ENCODE measurements at places on chromosomes 2 and 18.

DNA sequence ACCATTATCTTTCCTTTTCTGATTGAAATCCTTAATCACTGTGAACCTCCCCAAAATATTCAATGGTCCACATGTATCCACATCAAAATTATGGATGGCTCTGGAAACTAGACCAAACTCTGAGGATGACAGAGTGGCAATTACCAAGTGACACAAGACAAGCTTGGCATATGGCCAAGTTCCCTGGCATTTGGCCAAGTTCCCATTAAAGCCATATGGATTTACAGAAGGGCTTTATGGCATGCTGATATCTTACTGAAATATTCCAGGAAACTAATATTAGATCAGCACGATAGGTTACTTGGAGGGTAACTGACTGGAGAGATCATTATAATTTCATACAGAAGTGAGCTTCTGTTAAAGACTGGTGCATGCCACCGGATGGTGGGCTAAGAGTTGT, 21.9 kb upstream of the CERS6 start:
- DNase-seq: no peak

GRCh38 chr2:97931858-97932225, 63.9 kb downstream of the TMEM131 start:
- DNase-seq: no peak

DNA sequence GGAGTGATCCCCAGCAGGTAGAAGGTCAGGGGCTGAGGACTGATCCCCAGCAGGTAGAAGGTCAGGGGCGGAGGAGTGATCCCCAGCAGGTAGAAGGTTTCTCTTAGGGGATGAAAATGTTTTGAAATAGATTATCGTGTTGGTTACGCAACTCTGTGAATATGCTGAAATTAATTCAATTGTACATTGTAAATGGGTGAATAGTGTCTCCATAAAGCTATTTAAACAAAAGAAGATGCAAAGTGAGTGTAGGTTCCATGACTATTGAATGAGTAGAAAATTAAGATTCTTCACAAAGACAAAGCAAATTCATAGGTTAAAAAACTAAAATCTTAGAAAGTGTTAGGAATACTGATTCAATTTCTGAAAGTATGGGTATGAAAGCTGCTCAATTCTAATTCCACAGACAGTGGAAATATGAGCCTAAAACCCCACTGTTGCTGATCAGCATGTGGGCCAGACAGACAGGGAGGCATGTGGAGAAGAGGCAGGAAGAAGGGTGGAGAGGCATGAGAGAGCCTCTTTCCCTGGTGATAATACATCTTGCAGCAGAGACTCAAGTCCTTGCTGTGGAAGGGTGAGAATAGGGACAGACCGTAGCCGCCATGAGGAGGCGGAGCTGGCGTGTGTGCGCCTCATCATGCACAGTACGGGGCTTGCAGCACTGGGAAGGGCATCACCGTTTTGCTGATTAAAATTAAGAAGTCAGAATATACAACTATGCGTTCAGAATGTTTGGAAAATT, 85.9 kb upstream of the NFATC1 start:
- no peak for DNase-seq

- DNase-seq: no peak
These were observed 3.0 kb upstream of the DLX1 start for GRCh38 chr2:172082105-172082943.

- no peak for DNase-seq
These were observed 119.7 kb upstream of the CRIM1 start for GRCh38 chr2:36235882-36236281.

GRCh38 chr2:197080578-197081216, 154.2 kb upstream of the PGAP1 start:
- no peak for DNase-seq

GRCh38 chr2:236305964-236306605, 41.9 kb upstream of the ASB18 start:
- DNase-seq: no peak

GRCh38 chr2:134461511-134461910, 207.6 kb downstream of the MGAT5 start:
- no peak for DNase-seq

- no peak for DNase-seq
These were observed 1269.9 kb upstream of the GYPC start for GRCh38 chr2:125386074-125386473.

DNA sequence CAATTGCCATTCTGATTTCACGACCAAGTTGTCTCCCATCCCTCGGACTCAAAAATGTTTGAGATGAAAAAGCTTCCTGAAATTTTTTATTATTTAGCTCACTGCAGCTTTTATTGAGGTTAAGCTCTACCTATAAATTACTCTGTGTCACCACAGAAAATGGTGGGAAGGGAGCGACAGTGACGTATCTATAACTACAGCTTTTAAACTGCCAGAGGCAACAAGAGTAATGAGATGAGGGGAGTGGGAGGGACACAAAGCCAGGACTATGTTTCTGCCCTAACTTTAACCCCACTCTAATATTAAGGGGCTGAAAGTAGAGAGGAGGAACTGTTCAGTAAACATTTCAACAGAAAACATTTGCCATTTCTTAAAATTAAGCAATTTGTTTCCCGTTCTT, 37.4 kb downstream of the SMAD2 start:
- no peak for DNase-seq

GRCh38 chr2:173657996-173658717, 303.5 kb downstream of the CDCA7 start:
- no peak for DNase-seq

GRCh38 chr18:12774982-12775381, 72.1 kb downstream of the PSMG2 start:
- DNase-seq: no peak

DNA sequence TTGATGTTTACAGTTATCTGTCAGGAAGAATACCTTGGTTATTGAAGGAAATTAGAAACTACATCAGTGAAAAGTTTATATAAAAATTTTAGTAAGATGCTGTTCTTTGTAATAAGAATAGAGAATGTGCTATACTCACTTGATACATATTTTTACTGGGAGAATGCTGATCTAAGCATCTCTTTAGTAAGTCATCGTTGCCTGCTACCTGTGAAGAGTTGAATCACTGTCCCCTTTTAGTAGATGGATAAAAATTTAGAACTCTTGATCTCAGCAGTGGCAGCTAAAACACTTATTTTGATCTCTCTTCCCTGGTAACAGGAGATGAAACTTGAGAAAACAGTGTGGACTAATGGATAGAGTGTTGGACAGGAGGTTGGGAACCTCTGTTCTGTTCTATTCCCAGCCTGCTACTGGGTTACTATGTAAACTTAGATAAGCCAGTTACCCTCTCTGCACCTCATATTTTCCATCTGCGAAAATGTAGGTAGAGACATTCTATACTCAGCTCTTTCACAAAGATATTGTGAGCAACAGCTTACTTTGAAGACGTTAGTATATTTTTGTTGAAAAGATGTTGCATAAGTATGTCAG, 100.3 kb downstream of the FEZ2 start:
- no peak for DNase-seq

DNA sequence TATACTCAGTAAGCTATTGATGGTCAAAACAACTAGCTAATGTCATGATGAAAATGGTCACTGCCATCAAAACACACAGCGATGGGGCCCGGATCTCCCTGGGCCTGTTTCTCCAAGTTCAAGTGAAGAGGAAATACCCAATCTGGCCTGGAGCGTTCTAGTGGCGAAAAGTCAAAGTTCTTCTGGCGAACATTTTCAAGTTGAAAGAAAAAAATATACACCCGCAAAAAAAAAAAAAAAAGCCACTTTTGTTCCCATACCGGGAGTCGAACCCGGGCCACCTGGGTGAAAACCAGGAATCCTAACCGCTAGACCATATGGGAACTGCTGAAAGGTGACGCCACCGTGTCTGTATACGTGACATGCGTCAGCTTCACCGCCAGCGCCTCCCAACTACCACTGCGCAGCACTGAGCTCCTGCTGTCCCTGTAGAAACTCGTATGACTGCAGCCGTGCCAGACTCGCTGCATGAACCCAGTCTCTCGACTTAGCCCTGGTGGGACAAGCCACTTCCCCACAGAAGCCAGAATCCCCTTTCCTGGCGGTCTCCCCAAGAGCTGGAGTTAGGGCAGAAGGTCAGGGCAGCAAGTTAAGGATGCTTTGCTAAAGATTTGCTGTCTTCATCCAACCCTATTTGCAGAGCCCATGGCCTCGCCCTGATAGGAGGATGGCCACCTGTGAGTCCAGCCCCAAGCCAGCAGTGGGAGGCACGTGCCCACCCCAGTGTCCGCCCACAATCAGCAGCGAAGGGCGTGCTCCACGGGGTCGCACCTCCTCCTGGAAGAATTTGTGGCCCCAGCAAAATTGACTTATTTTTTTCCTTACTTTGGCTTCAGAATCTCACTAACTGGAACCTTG, 5.6 kb upstream of the IMP4 start:
- no peak for DNase-seq

DNA sequence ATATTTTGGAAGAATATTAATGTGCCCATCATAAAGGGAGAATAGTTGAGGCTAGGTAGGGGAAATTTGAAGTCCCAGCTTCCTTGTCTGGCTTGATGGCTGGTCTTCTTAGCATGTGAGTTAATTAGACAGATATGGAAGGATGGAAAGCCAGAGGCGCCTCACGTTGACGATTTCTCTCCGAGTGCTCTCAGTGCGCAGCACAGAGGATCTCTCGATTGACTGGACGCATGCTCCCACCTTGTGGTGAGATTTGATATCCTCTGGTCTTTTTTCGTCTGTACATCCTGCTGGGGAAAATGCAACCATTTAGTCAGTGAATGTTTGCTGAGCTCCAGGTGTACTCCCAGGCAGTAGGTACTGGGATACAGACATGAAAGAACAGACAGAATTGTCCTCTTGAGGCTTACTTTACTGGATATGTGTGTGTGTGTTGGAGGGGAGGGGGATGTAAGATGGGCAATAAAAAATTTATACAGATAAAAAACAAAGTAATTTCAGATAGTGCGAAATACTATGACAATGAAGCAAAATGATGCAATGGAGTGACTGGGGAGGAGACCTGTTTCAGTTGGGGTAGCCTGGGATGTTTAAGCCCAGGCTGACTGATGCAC, 66.9 kb upstream of the ZNG1B start:
- no peak for DNase-seq

- DNase-seq: no peak
These were observed 16.9 kb downstream of the GPR55 start for GRCh38 chr2:230908092-230908594.

DNA sequence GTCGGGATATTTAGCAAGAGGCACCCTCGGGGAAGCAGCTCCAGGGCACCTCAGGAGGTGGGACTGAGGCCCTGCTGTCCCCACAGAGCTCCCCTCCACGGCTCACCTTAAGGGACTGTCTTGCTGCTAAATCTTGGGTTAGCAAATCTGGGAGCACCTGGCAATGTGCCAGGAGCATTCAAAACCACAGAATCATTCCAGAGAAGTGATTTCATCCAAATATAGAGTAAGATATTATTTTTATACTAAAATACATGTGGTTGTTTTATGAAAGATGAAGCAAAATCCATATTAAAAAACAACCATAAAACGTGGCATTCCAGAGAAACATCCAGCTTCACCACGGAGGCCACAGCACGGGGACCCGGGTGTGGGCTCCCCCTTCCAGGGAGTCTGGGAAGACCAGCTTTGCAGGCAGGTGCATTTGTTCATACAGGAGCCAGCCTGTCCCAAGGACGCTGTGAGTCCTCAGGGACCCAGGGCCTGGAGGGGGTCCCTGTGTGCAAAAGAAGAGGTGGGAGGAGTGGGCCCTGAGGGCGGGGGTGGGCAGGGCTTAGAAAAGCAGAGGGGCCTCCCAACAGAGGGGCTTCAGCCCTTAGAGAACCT, 16.3 kb downstream of the HS1BP3 start:
- DNase-seq: no peak

DNA sequence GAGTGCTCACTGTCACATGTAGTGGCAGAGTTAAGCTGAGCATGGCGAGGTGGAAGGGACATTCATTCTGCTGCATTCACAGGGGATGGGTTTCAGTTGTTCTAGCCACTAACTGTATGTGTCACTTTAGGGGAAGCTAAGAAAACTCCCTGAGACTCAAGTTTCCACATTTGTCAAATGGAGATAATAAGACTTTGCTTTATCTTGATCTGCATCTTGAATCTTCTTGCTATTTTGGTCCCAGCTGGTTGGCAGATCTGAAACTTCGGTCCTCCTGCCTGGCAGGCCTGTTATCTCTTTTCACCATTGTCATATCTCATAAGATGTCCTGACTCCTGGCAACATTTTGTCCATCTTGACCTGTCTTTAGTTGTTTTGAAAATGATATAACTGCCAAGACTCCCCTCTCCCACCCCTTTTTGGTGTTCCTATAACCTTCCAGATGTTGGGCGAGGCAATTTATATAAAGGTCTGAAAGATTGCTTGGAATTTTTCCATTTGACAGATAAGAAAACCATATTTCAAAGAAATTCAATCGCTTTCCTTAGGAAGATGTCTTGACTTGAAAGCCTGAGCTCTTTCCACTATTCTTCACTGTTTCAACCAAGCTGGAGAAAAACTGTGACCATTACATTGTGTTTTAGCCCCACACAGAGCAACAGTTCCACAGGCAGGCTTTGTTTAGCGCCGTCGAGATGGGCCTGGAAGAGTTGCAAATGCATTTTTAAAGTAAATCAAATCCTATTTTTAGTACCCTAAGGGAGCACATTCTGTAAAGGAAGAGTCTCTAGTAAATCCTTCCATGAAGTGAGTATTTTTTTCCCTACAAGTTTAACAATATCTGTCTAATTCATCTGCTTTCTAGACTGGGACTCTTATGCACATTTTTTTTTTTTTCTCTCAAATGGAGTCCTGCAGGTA, 33.4 kb downstream of the MYCN start:
- no peak for DNase-seq

All from substantia nigra (tissue), 51 donors.